ENCODE measurements at places on chromosomes 12 and 14.

DNA sequence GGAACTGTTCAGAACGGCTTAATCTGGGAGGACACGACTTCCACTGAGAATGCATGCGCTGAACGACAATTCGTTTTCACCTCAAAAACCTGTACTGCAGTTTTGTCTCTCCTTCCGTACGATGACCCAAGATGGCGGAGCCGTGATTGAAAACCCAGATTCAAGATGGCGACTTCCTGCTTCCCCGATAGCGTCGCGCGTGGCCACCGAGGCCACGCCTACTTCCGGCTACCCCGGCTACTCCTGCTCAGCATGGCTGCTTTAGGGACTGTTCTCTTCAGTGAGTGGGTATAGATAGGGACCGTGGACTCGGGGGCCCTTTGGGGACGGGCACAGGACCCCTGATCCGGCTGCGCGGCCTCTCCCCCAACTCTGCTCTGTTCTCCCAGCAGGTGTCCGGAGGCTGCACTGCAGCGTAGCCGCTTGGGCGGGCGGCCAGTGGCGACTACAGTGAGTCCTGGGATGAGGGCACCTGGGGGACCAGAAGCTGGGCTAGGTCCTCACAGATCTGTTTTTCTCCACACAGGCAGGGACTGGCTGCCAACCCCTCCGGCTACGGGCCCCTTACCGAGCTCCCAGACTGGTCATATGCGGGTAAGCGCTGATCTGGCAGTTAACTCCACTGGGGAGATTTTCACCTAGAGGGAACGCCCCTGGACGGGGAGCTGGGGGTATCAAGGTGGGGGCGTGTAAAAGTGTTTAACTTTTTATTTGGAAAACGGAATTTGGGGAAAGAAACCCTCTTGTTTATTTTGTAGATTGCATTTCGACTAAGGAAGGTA, at the start of gene MRPL52:
MRPL52 (plus strand) TSS at position 227 of the 782 bp plus-strand sequence; CDS start at position 253, 26 bp downstream.
- DNase-seq: peak; percentile 94

DNA sequence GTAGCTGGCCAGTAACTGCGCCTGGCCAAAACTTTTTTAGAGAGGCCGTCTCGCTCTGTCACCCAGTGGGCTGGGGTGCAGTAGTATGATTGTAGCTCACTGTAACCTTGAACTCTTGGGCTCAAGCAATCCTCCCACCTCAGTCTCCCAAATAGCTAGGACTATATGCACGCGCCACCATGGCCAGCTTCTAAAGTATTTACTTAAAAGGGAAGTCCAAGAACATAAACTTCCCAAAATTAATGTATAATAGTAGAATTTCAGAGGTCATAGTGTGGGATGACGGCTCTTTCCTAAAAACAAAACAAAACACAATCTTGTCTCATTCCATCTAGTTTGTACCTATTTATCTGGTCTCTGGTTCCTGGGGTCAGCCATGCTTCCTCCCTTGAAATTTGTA, 42.2 kb upstream of the FOS start:
- no peak for DNase-seq

DNA sequence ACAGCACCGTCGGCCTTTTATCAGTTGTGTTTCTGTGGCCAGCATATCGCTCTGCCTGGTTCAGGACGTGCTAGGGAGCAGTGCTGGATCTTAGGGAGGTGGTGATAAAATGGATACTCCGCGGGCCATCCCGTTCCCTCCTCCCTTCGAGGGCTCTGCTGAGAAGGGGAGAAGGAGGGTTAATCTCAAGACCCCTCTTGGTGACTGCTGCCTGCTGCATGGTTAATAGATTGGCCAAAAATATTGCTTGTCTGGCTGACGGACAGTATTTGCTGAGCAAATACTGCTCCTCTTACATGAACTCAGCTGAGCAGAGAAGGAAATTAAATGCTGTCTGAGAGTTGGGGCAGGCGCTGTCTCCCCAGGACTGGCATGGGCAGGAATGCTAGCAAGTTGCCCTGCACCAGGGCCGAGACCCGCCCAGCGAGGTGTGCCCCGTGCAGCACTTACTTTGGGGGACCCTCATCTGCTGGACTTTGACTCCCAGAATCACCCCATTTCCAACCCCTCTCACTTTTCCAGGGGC, 1.2 kb downstream of the FBRSL1 start:
- DNase-seq: peak; percentile 20

- peak; percentile 13 for DNase-seq
These were observed 8.0 kb downstream of the SCNN1A start for GRCh38 chr12:6367065-6367968.

GRCh38 chr12:13227191-13227590, 30.7 kb downstream of the EMP1 start:
- DNase-seq: no peak

All from G401 (cell line).